ENCODE measurements at places on chromosomes 3 and 15.
A peak's percentile ranks its signal among the peaks of the same experiment; 100 is the strongest.

GRCh38 chr15:29711531-29711930 is 110.7 kb downstream of the TJP1 start:
- DNase-seq: no peak

- DNase-seq: no peak
Observed at GRCh38 chr3:108338901-108339545, 42.7 kb downstream of the HHLA2 start.

GRCh38 chr15:48654801-48655200 is 9.3 kb upstream of the FBN1 start:
- DNase-seq: no peak

DNA sequence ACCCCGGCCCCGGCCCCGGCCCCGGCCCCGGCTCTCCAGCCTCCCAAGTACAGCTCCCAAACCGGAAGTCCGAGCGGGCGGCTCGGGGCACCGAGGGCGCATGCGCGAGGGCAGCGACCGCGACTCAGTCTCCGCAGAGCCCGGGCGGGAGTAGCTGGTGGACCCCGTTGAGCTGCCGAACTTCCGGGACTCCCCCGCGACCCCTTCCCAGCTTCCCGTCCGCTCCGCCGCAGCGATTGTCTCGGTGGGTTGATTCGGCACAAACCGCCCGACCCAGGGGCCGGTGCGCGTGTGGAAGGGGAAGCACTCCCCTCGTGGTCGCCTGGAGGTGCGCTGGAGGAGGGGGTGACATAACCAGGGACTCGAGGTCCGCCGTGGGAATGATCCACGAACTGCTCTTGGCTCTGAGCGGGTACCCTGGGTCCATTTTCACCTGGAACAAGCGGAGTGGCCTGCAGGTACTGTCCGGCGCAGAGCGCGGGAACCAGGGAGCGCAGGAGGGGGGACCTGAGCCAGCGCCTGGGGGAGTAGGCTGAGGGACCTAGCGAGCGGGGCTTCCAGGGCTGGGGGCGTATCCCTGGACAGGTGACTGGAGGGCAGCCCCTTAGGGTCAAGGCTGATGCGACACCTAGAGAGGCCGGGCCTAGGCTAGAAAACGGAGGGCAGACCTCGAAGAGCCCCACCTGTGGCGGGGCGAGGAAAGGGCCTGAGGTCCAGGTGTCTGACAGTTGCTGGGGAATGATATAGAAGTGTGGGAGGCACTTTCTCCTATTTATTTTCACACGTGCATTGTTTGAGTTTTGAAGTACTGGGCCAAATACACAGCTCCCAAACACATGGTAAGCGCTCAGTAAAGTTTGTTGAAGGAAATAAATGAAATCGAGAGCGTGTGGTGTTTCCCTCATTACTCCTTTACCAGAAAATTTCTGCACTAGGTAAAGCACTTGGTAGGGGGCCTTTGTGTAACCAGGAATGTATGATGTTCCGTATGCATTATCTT is at the start of the genes TUBGCP4 and ZSCAN29:
TUBGCP4 (plus strand) TSS at position 127 of the 1,000 bp plus-strand sequence; CDS start at position 381, 254 bp downstream.
ZSCAN29 (minus strand) TSS at position 69 of the 1,000 bp plus-strand sequence. CDS start 1,130 bp downstream, outside the sequence.
- DNase-seq: peak; percentile 91

DNA sequence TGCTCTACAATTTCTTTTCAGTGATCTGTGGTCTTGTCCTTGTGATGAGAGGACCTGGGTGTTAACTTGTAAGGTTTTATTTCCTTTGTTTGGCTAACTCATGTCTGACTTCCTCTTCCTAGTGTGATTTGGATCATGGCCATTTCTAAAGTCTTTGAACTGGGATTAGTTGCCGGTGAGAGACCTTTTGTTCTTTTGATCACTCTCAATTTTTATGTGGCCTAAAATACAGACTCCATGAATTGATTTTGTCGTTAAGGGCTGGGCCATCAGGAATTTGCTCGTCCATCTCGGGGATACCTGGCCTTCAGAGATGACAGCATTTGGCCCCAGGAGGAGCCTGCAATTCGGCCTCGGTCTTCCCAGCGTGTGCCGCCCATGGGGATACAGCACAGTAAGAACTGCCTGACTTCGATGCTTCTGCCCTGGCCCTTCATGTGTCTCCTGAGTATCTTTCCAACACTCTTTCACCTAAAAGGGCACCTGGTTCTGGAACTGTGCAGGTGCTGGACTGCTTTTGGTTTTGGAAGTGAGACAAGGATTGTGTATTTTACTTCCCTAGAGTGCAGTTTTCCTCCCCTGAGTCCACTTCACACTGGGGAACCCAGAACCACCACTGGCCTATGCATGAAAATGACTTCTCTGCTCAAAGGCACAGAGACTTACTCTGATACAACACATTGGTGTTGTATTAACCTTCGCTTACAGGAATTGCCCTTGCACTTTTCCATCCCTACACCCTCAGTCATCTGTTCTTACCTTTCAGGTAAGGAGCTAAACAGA is 13.1 kb upstream of the LRRC2 start:
- peak; percentile 23 for DNase-seq

All from hematopoietic multipotent progenitor cell treated with erythropoietin and hydrocortisone succinate and interleukin-3 and kit ligand, for 6 days (in vitro differentiated cells).